ENCODE measurements at places on chromosomes 3 and 15.

- no peak for DNase-seq
Observed at GRCh38 chr3:171566803-171567422, 106.7 kb upstream of the TNIK start.

DNA sequence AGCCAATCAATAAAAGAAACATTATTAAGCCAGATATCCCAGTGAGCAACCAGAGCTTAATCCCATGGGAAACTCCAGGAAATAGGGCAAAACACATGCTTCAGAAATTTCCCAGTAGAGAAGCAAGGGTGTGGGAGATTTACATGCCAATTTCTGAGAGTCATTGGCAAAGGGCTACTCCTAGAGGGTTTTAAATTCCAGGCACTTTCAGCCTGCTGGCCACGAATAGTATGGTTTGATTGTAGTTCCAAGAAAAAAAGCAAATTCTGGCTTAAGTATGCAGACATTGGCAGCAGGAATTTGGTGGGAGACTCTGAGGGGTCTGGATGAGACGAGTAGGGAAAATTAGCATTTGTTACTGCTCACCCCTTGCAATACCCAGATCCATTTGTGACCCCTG lies 402.1 kb upstream of the SUCLG2 start:
- DNase-seq, result no peak

GRCh38 chr3:177056927-177057326 lies 140.4 kb downstream of the TBL1XR1 start:
- no peak for DNase-seq

GRCh38 chr3:51500632-51501131 lies 867 bp upstream of the DCAF1 start:
- peak; percentile 25 for DNase-seq

DNA sequence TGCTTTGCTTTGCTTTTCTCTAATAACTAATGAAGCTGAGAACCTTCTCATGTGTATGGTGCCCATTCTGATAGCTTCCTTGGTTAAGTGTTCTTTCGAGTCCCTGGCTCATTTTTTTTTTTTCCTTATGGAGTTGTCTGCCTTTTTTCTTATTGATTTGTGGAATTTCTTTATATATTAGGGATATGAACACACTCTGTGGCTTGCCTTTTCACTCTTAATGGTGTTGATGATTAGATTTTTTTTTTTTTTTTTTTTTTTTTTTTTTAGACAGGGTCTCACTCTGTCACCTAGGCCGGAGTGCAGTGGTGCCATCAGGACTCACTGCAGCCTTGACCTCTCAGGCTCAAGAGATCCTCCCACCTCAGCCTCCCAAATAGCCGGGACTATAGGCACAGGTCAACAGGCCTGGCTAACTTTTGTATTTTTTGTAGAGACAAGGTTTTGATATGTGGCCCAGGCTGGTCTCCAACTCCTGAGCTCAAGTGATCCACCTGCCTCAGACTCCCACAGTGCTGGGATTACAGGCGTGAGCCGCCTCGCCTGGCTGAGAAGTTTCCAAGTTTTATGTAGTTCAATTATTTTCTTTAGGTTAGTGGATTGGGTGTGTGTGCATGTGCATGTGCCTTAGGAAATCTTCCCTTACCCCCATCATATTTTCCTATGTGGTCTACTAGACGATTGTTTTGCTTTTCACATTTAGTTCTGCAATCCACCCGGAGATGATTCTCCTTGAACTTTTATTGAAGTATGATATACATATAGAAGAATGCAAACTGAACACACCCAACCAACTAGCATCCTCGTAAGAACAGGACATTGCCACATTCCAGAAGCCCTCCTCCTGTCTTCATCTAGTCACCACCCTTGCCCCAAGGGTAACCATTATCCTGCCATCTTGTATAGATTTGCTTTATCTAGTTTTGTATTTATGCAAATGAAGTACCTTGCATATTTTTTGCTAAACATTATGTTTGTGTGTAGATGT lies 1.7 kb upstream of the SNRPA1 start:
- no peak for DNase-seq

Measured in CD4-positive, alpha-beta T cell treated with Interleukin-15 for 1 hour (primary cell).